Stimulated activated CD4-positive, alpha-beta T cell treated with anti-CD3 and anti-CD28 coated beads, Interleukin-1b, Interleukin-23, amount 100 ng/mL, for 48 hours (primary cell): ENCODE measurements at places on chromosomes 16 and 17.

- DNase-seq, result no peak
These were observed 96.7 kb downstream of the CDYL2 start for GRCh38 chr16:80707686-80708085.

DNA sequence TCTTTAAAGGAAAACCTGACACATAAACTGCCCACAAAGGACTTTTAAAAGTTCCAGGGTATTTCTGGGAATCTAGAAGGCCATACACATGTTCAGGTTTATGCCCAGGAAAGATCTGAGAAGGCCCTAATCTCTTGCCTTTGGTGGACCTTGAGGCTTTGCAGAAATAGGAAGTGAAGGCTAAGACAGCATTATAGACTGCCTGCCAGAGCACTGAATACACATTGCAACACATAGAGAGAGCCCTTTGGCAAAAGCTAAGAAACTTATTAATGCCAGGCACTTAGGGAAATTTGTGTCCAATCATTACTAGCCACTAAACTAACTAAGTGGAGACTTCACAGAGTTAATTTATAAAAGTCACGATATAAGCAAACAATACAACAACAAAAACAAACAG lies 70.4 kb downstream of the MMD start:
- DNase-seq, result no peak

DNA sequence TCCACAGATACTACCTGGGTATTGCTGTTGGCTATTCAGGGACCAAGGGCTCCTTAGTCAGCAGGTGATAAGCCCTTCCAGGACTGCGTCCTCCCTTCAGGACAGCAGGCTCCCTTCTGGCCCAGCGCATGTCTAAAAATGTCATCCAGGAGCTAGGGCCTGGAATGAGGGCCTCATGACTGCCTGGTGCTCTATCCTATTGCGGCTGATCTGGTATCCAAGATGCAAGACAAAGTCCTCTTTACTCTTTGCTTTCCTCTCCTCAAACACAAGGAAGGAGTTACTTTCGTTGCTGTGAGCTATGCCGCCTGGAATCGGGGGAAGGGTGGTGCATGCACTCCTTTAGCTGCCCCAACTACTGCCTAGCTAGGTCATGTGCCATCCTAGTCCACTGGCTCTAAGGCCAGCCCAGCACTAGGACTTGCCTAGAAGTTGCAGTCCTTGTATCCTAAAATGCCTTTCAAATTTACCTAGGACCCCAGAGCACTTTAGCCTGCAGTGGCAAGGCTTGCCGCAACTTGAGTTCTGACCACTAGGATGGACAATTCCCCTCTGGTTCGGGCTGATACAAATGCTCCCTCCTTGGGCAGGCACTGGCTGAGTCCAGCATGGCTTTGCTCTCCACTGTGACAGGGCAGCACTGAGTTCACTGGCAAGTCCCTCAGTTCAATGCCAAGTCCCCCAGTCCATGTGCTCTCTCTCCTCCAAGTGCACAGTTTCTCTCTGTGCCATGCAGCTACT lies 10.1 kb upstream of the TMEM219 start:
- no peak for DNase-seq

GRCh38 chr17:41972571-41973407 lies 6.2 kb downstream of the CNP start:
- DNase-seq, result no peak

GRCh38 chr17:40373324-40373723 lies 8.8 kb upstream of the GJD3 start:
- no peak for DNase-seq

DNA sequence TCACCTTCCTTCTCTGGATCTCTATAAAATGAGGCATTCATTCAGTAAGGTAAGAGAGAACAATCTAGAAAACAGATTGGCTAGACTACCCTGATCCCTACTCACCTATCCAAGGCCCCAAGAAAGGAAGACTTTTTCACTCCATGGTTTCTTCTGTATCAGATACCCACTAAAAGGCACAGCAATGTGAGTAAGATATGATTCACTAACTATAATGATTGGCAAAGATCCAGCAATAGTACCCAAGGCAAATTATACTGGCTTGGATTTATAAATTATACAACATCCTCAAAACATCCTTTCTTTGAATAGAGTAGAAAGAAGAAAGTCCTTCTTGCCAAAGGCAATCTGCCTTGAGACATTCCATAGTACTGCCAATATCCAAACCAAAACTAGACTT lies 1432.0 kb upstream of the GOT2 start:
- DNase-seq, result no peak

- DNase-seq, result peak; percentile 60
These were observed 9.2 kb upstream of the CD300A start for GRCh38 chr17:74457146-74457819.

- no peak for DNase-seq
These were observed 384.3 kb upstream of the PSMD7 start for GRCh38 chr16:73912281-73912680.

GRCh38 chr16:27822529-27822928 lies 241.0 kb downstream of the GSG1L start:
- no peak for DNase-seq

DNA sequence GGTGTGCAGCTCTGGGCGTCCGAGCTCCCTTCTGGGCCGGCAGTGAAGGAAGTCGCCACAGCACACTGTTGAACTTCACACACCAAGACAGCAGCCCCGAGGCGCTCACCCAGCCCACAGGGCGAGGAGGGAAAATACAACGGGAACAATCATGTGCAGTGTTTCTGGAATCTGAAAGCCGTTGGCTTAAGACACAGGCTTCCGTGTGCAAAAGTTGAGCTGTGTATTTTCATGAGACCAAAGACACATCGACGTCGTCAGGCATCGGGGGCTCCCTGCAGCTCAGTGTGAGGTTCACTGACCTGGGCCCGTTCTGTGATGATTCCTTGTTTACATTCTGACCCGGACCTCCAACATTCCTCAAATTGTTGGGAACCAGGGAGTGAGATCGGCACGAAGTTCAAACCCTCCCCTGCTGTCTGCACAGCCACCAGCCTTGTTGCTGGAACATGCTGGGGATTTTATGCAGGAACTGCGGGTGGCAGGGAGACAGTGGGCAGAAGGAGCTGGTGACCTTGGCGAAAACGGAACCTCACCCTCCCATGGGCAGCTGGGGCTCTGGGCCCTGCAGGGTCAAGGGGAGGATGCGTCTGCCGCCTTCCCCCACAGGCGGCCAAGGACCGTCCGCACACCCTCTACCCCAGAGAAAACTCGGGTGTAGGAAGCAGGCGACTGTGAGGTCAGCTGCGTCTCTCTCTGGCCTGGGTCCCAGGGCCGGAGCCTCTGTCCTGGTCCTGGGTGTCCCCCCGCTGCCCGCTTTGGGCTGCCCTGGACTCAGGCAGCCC lies 72.2 kb downstream of the METRNL start:
- DNase-seq, result no peak

DNA sequence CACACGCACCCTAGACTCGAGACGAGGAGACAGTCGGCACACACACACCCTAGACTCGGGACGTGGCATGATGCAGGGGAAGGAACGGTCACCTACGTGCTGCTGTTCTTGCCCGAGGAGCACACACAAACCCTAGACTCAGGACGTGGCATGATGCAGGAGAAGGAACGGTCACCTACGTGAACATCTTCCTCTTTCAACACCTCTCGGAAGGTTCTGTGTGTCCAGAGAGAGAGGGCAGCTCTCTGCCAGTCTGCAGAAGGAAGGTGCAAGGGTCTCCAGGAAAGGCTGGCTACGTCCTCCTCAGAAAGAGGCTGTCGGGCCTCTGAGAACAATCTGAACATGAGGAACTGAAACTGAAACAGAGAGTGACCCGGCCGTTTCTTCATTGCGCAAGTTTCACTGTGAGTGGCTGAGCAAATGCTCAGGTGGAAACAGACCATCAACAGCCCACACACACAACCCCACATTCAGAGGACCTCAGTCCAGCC lies 43.4 kb downstream of the ZNF276 start:
- DNase-seq, result peak; percentile 48

- DNase-seq, result no peak
These were observed 5.7 kb downstream of the PDF start for GRCh38 chr16:69324585-69325253.

DNA sequence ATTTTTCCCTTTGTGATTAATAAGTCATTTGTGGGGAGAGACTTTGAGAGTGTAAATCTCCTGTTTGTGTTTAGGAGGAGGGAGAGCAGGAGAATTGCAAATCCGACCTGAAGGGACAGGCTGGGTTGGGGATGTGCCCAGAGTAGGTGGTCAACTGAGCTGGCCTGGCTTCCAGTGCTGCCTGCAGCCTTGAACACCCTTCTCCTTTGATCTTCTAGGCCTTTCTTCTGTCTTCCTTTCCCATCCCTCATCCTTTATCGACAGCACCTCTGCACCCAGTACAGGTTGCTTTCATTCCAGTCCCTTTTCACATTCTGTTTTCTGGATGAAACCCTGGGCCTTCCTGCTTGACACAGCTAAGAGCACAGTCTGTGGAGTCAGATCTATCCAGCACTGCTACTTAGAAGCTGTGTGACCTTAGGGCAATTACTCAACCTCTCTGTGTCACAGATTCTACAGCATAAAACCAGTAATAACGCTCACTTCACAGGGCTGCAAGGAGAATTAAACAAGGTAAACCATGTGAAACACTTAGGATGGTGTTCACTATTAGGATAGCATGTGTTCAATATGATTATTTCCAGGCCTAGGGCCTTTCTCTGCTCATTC lies 1.0 kb upstream of the CSNK2A2 start:
- no peak for DNase-seq

GRCh38 chr17:39094607-39095308 lies 56.7 kb downstream of the PLXDC1 start:
- DNase-seq, result no peak

DNA sequence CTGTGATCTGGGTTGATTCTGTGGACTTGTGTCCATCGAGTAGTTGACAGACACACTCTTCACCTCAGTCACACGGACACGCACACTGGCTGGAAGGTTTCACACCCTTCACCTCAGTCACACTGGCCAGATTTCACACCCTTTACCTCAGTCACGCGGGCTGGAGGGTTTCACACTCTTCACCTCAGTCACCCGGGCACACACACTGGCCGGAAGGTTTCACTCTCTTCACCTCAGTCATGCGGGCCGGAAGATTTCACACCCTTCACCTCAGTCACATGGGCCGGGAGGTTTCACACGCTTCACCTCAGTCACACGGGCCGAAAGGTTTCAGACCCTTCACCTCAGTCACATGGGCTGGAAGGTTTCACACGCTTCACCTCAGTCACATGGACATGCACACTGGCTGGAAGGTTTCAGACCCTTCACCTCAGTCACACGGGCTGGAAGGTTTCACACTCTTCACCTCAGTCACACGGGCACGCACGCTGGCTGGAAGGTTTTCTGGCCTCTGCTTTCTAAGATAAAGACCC lies 96.2 kb downstream of the PGS1 start:
- DNase-seq, result peak; percentile 14

DNA sequence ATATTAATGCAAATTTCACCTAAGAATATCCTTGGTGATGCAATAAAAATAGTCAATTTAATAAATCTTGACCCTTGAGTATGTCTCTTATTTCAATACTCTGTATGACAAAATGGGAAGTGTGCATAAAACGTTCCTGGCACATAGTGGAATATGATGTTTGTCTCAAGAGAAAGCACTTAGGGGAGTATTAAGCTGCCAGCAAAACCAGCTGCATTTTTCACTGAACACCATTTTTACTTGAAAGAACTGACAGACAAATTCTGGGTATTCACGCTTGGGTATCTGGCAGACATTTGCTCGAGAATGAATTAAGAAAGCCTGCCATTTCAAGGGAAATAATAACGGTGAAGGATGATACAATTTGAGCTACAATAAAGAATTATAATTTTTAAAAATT lies 364.8 kb downstream of the SOX9 start:
- DNase-seq, result no peak

DNA sequence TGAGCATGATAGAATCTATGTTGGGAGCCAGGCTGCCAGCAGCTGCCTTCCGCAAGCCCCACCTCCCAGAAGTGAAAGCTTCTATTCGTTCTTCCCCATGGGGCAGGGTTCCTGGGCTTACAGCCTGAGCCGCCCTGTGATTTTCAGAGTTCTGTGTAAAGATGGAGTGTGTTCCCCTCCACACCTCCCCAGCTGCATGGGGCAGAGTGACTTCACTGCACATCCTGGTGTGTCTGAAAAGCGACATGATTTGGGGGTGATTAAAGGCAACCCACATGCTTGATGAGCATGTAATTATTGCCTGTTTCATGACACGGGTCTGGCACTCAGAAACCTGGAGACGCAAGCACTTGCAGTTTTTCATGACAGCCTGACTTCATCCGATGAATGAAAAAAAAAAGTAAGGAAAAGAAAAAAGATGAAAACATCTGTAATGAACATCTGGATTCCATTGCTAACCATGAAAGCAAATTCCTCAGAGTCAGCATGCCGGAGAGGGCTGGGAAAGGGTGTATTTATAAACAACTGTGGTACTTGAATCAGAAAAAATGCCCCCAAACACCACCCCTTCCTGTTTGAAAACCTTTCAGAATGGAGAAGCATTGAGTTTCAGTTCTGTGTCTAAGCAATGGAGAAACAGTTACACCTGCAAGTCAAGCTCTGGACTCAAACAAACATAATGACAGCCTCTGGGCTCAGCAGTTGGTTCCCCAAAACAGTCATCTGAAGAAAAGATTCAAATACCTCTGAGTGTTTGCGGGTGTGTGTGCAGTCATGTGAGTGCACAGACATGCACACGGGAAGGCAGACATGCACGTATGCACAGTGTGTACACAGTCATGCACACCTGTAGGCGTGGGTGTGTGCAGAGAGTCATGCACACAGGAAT lies 266.0 kb downstream of the ENGASE start:
- DNase-seq, result no peak

- DNase-seq, result no peak
These were observed 120.9 kb downstream of the HS3ST3A1 start for GRCh38 chr17:13480877-13481276.
